ENCODE measurements at places on chromosomes 16 and 17. TPM values are rescaled to one million over a fixed set of nuclear protein-coding genes. Genes with fewer than 3 reads are reported as not detected.

GRCh38 chr16:47363761-47364160, 97.1 kb downstream of the ITFG1 start:
- DNase-seq = no peak

The ALOX15 gene
- 0.08 TPM for polyA plus RNA-seq

DNA sequence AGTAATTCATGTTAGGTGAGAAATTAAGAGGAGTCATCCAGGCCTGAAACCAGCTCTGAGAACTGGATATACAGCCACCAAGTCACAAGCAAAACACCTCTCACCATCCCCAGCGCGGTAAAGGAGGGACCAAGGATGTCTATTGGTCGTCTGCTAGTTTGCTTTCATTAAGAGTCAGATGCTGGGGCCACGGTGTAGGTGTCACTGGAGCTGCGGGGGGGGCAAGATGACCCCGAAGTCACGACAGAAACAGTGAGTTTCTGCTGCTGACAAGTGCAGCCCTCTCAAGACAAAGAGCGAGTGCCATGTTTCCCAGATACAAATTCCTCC, 790 bp downstream of the NCBP3 start:
- no peak for DNase-seq

DNA sequence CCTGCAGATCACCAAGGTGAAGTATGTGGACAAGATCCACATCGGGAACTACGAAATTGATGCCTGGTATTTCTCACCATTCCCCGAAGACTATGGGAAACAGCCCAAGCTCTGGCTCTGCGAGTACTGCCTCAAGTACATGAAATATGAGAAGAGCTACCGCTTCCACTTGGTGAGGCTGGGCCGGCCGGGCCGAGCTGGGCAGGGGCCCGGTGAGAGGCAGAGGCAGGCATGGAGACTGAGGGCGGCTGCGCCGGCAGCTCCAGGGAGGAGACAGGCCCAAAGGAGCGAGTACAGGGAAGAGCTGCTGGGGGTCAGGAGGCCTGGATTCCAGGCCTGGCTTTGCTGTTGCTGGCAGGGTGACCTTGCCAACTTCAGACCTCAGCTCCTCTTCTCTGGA, 8.3 kb downstream of the PRSS8 start:
- DNase-seq = no peak

- DNase-seq = no peak
Observed at GRCh38 chr16:54783226-54783625, 147.4 kb upstream of the IRX5 start.

All from A549 (cell line).